ENCODE measurements at places on chromosomes 7 and 10.

GRCh38 chr10:28676326-28676967 lies 874 bp upstream of the BAMBI start:
- DNase-seq: peak; percentile 14

DNA sequence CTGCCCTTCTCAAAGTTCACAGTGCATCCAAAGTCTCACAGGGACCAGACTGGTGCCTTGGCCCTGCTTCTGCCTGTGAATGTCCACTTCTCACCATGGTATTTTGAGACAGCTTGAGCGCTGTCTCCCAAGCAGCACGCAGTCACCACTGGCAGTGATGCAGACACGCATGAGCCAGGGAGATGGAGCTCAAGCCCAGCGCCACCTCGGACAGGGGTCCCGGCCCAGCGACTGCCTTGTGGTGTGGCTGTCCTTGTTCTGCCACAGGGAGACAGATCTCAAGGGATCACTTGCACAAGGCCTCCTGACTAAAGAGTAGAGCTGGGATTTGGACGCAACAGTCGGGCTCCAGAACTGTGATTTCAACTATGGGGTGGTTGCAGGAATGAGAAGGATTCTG lies 92.6 kb upstream of the MBL2 start:
- no peak for DNase-seq

DNA sequence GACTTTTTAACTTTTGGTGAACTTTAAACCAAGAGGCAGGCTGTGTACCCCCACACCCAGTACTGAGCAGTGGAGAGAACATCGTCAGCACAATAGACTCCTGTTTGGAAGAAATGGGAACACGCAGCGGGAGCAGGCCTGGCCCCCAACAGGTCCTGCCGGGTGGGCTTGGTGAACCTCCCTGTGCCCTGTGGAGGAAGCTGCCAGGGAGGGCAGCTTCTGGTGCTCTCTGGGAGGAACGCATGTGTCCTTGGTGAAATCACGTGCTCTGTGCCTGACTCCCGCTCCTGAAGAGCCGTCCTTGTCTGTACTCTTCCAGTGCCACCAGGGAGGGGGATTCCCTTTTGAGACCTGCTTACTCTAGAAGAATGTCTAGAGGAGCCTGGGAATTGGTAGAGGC lies 31.6 kb downstream of the CHAT start:
- DNase-seq: no peak

DNA sequence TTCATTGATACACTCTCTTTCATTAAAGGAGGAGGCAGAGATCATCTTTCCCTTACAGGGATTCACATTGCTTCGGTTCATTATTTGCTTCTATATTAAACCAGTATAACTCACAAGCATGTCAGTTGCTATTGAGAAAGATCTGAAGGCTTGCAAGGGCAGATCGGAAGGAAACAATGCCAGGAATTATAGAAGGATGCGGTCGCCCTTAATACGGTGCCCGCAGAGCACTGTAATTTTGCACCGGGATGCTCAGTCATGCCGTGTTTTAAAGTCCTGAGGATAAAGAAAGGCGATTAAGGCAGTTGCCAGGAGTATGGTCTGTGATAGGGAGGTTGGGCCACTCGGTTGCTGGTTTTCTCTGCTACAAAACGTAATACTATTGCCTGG lies 350.0 kb upstream of the GALNT17 start:
- DNase-seq: no peak

DNA sequence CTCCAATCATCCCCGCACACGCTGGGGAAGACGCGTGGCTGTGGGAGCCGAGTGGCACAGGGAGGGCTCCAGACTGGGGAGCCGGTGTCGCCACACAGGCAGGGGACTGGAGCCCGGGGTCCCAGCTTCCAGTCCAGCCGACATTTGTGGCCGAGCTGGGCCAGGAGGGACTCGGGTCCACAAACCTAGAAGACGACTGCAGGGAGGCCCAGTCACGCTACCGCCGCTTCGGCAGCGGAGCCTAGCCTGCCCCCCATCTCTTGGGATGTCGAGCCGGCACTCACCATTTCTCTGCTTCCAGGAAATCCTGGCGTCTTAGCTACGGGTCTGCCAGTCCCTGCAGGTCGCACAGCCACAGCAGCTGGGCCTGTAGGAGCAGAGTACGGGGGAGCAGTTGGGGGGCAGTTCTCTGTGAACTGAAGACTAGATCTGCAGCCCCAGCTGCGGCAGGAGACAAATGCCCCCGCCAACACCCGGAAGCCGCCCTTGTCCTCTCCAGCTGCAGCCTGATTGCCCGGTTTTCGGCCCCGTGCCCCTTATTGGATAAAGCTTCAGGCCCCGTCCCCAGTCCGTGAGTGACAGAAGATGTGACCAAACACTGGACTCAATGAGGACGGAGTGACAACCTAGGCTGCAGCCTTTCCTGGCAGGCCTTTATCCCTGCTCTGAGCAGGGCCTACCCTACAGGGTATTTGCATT lies 270.7 kb downstream of the ZNF33B start:
- no peak for DNase-seq
